RPMI8226 (cell line): ENCODE measurements at places on chromosomes 2 and 18.

DNA sequence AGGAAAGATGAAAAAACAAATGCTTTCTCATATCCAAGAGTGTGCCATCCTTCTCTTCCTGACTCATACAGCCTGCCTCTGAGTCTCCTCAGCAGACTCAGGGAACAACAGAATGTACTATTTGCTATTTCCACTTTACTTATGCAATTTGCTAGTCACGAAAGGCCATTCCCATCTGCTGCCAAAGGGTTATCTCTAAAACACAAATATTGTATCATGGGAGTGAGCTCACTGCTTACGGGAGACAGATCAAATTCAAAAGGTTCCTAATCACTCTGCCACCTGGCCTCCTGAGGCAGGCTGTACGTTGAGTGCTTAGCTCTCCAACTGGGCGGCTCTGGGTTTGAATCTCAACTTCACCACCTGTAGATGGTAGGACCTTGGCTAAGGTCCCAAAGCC lies 92.0 kb downstream of the GAREM1 start:
- no peak for DNase-seq

GRCh38 chr2:231781798-231782726 lies 980 bp upstream of the PDE6D start:
- peak; percentile 34 for DNase-seq

GRCh38 chr2:10900216-10901109 lies 11.3 kb upstream of the KCNF1 start:
- peak; percentile 76 for DNase-seq

- DNase-seq = peak; percentile 81
Observed at GRCh38 chr2:131093696-131094462, 619 bp upstream of the FAM168B start.

- no peak for DNase-seq
Observed at GRCh38 chr2:231263118-231263831, 64.8 kb downstream of the ARMC9 start.

- DNase-seq = no peak
Observed at GRCh38 chr2:126921066-126921465, 22.4 kb downstream of the TEX51 start.

- no peak for DNase-seq
Observed at GRCh38 chr18:23972453-23972852, 42.1 kb upstream of the TTC39C start.

DNA sequence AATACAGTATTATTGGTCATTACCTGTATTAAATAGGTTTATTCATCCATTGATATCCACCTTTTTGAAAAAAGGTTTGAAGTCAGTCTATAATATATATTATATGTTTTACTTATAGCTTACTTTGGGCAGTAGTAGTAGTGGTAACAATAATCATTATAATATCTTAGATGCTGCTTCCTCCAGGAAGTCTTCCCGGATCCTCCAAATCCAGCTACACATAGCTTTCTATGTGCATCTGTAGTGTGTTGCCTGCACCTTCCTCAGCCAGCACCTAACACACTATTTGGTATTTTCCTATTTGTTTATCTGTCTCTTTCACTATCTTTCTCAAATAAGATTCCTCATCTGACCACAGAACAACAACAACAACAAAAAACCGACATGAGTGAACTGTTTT lies 81.0 kb downstream of the PRKCE start:
- DNase-seq = no peak

DNA sequence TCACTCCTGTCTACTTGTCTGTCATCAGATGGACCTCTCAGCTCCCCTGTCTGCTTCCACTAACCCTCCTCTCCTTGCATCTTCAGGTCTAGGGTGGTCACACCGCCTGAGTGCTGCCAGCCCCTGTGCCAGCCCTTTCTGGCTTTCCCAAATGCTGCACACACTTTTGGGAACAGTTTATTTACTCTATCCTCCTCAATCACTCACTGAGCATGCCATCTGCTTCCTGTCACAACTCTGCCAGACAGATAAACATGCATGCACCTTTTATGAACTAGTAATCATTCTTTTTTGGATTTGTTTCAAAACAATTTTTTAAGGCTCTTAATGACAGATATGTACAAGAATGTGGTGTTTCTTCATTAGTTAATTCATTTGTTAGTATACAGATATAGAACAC lies 56.3 kb upstream of the CCDC195 start:
- DNase-seq = no peak

DNA sequence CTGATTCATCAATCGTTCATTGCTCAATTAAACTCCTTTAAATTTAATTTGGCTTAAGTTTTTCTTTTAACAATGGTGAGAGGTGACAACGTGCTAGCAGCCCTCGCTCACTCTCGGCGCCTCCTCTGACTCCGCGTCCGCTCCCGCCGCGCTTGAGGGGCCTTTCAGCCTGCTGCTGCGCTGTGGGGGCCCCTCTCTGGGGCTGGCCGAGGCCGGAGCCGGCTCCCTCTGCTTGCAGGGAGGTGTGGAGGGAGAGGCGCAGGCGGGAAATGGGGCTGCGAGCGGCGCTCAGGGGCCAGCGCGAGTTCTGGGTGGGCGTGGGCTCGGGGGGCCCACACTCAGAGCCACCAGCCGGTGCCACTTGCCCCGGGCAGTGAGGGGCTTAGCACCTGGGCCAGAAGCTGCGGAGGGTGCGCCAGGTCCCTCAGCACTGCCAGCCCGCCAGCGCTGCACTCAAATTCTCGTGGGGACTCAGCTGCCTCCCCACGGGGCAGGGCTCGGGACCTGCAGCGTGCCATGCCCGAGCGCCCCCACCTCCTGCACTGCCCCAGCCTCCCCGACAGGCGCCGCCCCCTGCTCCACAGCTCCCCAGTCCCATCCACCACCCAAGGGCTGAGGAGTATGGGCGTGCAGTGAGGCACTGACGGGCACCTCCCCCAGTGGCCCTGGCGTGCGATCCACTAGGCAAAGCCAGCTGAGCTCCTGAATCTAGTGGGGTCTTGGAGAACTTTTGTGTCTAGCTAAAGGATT lies 19.6 kb downstream of the ANKMY1 start:
- DNase-seq = no peak

- no peak for DNase-seq
Observed at GRCh38 chr2:220764171-220764570, 807.9 kb downstream of the EPHA4 start.

- no peak for DNase-seq
Observed at GRCh38 chr18:2715990-2716389, 60.5 kb downstream of the SMCHD1 start.

GRCh38 chr2:10283106-10284062 lies 19.3 kb upstream of the HPCAL1 start:
- DNase-seq = no peak

DNA sequence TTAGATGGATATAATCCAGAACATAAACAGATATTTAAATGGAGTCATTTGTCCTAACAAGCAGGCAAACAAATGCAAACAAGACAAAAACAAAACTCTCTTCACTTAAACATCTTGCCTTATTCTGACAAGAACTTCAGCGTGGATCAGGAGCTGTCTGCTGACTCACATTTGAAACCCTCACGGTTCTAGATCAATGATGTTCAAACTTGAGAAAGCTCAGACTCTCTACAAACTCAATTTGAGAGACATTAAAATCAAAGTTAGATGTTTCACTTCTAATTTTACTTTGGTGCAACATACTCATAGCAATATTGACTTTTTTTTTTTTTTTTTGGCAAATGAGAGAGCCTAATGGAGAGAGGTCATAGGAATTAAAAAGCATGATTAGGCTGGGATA lies 362.8 kb upstream of the SLC14A2 start:
- no peak for DNase-seq

GRCh38 chr2:181780657-181781056 lies 100.3 kb upstream of the NEUROD1 start:
- no peak for DNase-seq

DNA sequence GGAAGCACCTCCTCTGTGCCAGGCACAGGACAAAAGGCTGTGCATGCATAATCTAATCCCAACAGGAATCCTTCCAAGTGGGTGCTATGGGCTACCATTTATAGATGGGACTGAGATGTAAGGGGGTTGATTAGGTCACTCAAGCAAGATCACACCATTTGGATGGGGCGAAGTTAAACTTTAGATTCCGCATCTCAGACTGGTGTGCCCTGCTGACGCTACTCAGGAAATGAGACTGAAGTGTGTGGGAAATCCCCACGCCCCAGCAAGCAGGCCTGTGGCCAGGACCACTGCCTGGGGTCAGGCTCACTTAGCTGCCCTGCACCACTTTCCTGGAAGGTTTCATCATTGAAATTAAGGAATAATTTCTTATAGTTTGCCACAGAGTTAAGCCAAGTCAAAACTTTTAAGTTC lies 70.5 kb upstream of the PPP1CB start:
- DNase-seq = peak; percentile 11

DNA sequence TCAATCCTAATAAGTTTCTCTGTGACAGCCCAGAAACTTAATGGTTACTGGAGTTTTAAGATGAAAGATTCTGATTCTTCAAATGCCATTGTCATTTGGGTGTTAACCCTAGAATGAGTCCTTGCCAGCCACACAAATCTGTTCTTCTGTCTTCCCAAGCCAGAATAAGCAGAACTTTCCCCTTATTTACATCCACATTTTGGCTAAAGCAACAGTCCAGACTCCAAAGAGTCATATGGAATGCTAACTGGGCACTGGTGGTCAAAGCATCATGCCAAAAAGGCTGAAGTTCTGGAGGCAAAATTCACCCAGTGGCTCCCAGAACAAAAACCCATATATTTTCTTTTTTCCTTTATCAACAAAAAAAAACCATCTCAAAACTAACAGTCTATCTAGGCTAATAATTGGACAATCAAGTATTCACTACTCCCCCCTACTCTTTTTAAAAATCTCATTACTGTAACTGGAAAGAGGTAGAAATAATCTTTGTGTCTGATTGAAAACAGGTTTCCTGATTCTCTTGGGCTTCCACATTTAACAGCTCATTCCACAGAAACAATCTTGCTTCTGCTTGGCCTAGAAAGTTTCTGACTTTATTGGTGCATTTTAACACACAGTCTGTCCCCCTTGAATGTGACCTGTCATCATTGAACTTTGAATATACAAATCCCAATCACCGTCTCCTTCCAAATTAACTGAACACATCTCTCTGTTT lies 89.6 kb upstream of the SETBP1 start:
- DNase-seq = no peak

DNA sequence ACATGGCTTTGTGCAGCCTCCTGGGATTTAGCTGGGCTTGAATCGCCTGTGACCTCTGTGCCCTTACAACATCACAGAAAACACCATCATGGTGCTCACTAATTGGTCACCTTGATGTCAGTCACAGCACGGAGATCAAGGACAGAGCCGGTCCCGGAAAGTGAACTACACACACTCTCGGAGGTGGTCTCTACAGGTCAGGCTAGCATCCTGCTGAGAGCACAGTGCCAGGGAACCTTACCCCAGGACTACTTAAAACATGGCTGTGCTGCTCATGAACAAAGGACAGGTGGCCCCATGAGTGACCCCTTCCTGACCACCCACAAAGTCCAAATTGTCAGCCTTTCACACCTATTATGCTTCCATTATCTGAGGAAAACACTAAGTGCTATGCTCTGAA lies 1782.1 kb upstream of the CELF4 start:
- no peak for DNase-seq
